ENCODE measurements at places on chromosomes 1 and 21.
A peak's percentile ranks its signal among the peaks of the same experiment; 100 is the strongest.

DNA sequence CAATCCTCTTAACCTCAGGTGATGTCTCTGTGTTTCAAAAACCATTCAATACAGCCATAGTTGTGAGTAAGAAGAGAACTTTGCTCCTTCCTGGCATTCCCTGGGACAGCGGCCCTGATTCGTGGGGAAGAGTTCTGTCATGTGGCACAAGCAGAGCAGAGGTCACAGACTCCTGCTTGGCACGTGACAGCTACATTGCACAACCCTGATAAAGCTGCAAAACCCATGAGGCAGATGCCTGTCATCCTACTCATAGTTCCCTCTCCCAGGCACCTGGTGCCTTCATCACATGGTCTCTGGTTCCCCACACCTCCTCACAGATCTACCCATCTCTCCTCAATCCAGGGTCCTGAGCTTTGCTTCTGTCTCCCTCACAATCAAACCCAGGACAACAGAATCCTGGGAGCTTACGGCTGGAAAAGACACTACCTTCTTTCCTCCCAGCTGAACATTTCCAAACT is 70.8 kb downstream of the PLPP3 start:
- DNase-seq, result peak; percentile 7

- DNase-seq, result peak; percentile 62
Observed at GRCh38 chr1:14945132-14946010, 208.2 kb upstream of the TMEM51 start.

GRCh38 chr1:190608282-190608681 is 130.6 kb upstream of the BRINP3 start:
- DNase-seq, result no peak

DNA sequence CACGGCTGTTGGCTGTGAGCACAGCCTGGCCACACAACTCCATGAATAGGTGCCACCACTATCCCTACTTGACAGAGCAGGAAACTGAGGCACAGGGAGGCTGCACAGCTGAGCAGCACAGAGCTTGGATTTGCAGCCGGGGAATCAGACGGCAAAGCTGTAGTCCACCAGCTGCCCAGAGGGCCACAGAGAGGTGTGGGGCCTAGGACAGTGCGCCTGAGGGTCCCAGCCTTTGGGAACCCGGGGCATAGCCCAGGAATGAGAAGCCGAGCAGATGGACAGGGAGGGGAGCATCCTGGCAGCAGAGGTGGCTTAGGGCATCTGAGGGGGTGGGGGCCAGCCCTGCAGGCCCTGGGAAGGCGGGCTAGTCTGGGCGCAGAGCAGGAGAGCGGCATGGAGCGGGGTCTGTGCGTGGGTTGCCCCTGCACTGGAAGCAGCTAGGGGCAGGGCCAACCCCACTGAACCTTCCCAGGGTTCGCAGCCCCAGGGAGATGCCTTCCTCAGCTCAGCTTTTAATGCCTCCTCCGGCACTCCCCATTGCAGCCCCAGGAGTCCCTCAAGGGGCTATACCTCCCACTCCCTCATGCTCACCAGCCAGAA is 46.2 kb upstream of the COL18A1 start:
- no peak for DNase-seq

GRCh38 chr1:46248122-46248920 is 758 bp downstream of the RAD54L start:
- DNase-seq, result peak; percentile 76

DNA sequence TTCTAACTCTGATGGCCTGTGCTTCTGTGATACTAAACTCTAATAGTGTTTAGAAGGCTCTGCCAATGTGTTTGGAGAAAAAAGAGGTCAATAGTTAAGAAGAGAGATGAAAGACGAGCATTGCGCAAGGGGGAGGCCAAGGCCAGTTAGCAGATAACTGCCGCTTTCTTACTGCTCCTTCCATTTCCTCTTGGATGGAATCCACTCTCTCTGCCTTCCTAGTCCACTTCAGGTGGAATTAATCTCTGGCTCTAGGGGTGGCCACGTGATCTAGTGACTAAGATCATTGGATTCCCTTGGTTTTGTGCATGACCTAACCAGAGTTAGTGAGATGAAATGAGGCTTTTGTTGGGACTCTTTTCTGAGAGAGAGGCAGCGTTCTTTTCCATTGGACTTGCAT is 148.3 kb downstream of the ACTL8 start:
- no peak for DNase-seq

- peak; percentile 56 for DNase-seq
Observed at GRCh38 chr1:64476251-64476952, 6.5 kb downstream of the CACHD1 start.

GRCh38 chr1:247530785-247531184 is 5.5 kb downstream of the OR2C3 start:
- no peak for DNase-seq

DNA sequence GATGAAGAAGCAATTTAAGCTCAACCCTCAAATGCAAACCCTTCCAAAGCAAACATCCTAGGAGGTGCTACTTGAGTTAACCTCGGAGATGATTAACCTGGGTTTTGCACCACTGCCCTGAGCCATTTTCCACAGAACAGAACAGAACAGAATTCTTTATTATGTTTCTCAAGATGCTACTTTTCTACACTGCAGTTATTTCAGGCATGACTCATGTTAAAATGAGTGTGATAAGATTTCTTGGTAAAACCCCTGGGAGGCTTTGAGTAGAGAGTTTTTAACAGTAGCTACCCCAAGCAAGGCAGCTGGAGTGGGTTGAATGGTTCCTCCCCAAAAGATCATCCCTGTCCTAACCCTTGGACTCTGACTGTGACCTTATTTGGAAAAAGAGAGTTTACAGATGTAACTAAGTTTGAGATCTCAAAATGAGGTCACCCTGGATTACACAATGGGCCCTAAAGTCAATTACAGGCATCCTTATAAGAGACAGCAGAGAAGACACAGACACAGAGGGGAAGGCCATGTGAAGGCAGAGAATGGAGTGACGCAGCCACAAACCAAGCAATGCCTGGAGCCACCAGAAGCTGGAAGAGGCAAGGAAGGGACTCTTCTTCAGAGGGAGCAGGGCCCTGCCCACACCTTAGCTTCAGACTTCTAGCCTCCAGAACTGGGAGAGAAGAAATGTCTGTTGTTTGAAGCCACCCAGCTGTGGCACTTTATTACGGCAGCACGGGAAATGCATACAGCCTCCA is 153.4 kb downstream of the ETS2 start:
- peak; percentile 52 for DNase-seq

DNA sequence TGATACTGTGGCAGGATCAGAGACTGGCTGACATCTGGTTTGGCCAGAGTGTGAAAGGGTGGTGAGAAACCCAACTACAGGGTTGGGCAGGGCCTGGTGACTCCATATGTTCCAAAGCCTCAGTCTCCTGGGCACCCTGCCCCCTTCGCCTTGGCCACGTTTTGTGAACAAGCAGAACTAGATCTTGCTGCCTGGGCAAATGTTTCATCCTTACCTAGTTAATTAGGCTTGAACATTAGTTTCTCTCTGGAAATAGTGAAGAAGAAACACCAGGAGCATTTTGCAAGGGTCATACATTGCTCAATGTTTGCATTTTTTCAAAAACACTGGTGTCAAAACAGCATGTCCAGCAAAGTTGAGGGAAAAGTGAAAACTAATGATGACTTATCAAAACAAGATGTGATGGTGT is 60.5 kb downstream of the MAP3K7CL start:
- DNase-seq, result peak; percentile 33

GRCh38 chr1:61277121-61277690 is 194.8 kb downstream of the NFIA start:
- no peak for DNase-seq

DNA sequence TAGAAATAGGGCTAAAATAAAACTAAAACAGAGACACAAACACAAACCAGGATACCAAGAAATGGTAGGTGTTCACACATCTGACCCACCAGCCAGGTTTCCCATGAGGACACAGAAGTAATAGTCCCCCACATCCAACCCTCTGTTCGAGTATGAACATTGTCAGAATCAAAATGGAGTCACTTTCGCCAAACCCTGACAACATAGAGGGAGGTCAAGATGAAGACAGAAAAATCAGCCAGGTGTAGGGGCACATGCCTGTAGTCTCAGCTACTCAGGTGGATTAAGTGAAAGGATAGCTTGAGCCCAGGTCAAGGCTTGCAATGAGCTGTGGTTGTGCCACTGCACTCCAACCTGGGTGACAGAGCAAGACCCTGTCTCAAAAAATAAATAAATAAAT is 3.8 kb downstream of the UBE2G2 start:
- no peak for DNase-seq

DNA sequence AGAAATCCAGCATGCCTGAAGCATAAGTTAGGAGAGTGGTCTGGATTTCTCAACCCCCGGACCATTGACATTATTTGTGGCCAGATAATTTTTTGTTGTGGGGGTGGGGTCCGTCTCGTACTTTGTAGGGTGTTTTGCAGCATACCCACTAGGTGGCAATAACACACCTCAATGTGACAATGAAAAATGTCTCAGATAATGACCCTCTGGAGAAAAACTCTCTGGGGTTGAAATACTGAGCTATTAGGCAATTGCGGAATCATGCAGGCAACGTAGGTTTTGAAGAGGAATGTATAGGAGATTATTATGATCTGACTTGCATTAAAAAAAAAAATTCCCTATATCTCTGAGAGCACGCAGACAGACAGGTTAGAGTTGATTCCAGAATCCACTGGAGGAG is 25.3 kb upstream of the RRP15 start:
- DNase-seq, result peak; percentile 42

DNA sequence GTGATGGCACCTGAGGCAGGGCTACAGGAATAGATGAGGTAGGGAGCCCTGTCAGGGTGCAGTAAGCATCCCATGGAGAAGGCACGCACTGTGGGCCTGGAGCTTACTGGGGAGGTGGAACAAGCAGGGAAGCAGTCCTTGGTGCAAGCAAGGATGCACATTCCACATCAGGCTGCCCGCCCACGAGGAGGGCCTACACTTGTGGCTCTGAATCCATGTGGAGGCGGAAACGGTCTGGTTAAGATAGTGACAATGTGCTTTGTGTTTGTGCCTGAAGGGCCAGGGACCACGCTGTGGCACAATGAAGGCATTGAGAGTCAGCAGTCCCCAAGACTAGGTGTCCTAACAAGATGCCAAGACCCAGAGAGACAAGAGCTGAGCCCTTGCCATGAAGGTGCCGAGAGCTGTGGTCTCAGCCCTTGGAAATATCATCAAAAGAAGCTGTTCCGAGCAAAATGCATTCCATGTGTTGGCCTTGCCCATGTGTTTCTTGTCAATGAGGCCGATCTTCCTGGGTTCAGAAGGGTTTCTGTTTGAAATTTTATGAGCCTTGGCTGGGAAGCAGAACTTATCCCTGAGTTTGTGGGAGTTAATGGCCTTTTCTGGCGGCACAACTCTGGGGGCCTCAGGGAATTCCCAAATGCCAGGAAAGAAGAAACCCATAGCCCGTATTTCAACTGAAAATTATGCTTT is 111.9 kb downstream of the NGF start:
- no peak for DNase-seq

GRCh38 chr1:222912730-222913129 is 97.9 kb downstream of the DISP1 start:
- DNase-seq, result no peak

DNA sequence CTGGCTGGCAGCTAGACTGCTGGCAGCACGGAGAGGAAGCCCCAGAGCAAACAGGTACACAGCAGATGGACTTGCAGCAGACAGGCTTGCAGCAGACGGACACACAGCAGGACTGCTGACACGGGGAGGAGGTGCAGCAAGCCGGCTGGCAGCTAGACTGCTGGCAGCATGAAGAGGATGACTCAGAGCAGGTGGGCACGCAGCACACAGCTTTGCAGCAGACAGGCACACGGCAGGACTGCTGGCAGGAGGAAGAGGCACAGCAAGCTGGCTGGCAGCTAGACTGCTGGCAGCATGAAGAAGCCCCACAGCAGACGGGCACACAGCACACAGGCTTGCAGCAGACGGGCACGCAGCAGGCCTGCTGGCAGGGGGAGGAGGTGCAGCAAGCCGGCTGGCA is 498 bp downstream of the KRTAP10-2 start:
- DNase-seq, result no peak

DNA sequence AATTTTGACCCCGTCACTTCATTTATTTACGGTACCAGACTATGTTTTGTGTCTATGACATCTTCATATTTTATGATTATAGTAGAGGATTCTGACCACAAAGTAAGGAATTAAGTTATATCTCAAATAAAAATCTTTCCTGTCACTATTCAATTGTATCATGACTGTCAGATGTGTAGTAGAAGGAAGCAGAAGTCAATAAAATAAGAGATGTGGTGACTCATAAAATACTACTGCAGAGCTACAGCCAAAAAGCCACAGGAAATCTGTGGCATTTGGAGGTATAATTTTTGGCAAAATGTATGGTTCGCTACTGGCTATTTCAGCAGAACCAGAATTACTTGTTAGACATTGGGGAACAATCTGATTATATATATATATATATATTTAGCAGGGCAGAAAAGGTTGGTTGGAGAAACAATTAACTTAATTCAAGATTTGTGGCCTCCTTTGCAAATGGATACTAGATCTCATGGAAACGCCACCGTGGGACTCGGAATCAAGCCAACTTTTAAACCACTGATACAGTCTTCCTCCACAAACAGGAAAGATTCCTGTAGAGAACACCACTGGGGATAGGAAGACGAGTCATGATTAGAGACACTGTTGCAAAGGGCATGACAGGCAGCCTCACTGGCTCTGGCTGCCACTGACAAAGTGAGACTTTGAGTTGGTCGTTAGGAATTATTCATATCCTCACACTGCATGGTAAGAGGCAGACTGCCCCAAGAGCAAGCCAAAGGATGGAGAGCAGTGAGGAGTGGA is 5.1 kb downstream of the FCRL2 start:
- no peak for DNase-seq

DNA sequence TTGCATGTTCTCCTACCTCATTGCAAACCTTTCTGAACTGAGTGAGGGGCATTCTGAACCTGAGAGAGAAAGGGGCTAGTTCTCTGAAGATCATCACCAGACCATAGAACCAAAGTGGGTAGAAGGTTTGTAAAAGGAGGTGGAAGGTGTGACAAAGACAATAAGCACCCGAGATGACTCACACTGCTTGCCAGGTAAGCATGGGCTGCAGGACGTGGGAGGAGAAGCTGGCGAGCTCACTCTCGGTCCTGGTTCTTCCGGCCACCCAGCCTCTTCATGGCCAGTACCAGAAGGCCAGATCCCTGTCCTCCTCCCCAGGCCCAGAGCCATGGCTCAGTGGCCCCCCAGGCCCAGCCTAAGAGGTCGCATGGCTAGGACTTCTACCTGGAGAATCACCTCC is 128.3 kb downstream of the TMEM53 start:
- no peak for DNase-seq

DNA sequence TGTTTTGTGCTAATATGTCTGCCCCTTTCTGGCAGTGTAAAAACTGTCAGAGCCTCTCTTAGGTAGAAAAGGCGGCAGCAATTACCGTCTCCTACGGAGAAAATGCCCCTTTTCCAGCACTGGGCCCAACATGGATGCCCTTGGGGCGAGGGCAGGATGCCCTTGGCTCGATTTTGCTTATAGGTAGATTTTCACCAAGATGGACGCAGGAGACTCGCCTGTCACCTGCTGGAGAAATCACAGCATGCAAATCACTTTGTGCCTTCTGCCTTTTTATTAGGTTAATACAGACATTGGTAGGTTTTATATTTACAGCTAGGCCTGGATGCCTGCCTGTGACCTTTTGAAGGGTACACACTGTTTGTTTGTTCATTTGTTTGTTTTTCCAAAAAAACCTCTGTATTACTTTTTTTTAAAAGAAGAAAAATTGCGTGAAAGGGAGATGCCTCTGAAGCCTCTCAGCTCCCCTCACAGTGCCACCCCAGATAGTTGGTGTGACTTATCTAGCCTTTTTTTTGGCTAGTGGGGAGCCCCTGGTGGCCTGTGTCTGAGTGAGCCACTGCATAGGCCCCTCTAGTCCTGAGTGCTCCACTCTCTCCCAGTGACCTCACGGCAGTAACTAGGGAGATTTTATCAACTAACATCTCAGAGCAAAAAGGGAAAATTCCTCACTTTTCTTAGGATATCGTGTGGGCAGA is 2.5 kb downstream of the ATP1B1 start:
- DNase-seq, result peak; percentile 76

Data from ELR (cell line).